RWPE2 (cell line): ENCODE measurements at places on chromosomes 5 and 9.

DNA sequence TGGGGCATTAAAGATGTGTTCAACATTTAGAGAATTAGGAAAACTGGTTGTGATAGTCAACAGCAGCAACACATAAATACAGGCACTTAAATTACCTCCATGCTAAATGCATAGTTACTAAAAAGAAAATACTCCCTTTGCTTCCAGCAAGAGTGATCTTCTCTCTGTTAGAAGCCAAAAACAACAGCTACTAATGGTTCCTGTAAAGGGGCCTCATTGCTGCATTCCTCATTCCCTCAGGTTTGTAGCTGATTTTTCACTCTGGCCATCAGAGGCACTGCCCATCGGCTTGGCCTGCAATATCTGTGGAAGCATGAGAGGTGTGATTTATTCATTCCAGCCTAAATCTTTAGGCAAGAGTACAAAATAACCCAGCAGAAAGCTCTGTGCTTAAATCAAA lies 466.0 kb upstream of the ADAMTS16 start:
- H3K27me3 ChIP-seq, result peaks cover 22% of the 10 kb centered on the region
- H3K27ac ChIP-seq, result no peak overlapping the region

- no peak for DNase-seq
- H3K36me3 ChIP-seq, result peaks cover 95% of the 10 kb centered on the region
- H3K27me3 ChIP-seq, result no peaks in the 10 kb centered on the region
- no peaks in the 10 kb centered on the region for H3K4me1 ChIP-seq
These were observed 23.0 kb downstream of the FBLL1 start for GRCh38 chr5:168552146-168552545.

GRCh38 chr5:133252133-133252480 lies 200.3 kb downstream of the HSPA4 start:
- peaks cover 11% of the 10 kb centered on the region for H3K4me1 ChIP-seq
- no peaks in the 10 kb centered on the region for H3K36me3 ChIP-seq
- no peaks in the 10 kb centered on the region for H3K27me3 ChIP-seq
- H3K4me3 ChIP-seq, result no peak overlapping the region

- no peak overlapping the region for H3K4me3 ChIP-seq
- no peaks in the 10 kb centered on the region for H3K27me3 ChIP-seq
- no peak overlapping the region for H3K27ac ChIP-seq
- H3K36me3 ChIP-seq, result no peaks in the 10 kb centered on the region
- H3K4me1 ChIP-seq, result peaks cover 25% of the 10 kb centered on the region
These were observed 206.8 kb upstream of the SLC24A2 start for GRCh38 chr9:19995619-19996018.

DNA sequence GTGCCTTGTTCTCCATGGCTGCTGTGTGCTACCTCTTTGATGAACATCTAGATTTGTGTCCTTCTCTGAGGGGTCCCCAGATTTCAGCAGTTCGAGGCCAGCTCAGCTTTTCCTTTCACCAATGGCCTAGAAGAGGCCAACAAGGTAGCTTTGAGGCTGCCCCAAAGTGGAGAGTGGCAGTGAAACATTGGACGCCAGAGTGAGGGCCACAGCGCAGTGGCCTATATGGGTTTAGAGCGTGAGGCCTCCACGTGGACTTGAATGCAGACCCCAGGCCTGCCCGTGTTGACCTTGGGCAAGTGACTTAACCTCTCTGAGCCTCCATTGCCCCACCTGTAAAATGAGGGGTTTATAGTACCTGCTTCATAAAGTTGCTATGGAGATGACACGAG lies 11.8 kb downstream of the MYOZ3 start:
- H3K36me3 ChIP-seq, result no peaks in the 10 kb centered on the region
- H3K27me3 ChIP-seq, result no peaks in the 10 kb centered on the region
- H3K4me3 ChIP-seq, result no peak overlapping the region

DNA sequence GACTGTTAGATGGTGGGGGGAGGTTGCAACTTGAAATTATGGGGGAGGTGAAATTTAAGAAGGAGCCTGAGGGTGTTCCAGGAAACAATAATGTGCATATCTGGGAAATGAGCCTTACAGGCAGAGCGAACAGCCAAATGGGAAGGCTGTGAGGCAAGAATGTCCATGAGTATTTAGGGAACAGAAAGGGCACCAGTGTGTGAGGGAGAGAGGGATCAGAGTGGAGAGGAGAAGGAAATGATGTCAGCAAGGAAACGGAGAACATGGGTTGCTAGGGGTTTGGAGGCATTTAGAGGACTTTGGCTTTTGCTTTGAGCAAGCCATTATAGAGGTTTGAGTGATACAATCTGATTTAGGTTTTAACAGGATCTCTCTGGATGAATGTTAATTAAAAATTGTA lies 285.4 kb downstream of the TLE4 start:
- H3K36me3 ChIP-seq, result no peaks in the 10 kb centered on the region
- no peaks in the 10 kb centered on the region for H3K4me1 ChIP-seq
- no peaks in the 10 kb centered on the region for H3K27me3 ChIP-seq
- H3K27ac ChIP-seq, result no peak overlapping the region
- H3K4me3 ChIP-seq, result no peak overlapping the region

DNA sequence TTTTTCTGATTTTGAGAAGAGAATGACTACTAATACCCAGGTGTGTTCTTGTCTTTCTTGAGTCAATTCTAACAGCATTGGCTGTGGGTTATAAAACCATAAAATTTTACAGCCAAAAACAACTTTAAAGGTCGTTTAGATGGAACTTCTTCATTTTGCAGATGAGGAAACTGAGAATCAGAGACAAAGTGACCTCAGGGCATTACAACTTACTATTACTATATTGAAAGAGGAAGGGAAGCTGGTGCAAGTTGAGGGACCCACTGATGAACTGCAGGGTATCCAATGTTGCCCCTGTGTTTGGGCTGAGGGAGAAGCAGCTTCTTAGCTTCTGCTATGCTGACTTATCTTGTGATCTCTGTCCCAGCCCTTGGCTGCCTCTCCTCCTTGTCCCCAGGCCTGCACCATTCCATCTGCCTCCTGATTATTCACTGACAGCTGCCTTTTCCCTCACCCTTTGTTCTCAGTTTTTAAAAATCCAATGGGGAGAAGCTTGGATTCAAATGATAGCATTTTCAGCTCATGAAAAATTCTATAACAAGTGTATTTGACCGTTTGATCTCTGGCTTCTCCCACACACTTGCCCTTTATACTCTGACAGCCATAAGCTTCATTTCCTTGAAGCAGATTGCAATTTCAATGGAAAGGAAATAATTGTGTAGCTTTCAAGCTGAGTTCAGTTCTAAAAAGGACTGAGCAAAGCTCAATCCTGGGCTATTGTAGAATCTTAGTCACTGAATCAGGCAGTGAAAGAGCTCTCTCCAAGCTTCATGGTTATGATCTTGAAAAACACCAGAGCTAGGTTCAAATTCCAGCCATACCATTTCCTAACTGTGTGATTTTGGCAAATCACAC lies 68.5 kb downstream of the TMC1 start:
- H3K36me3 ChIP-seq, result no peaks in the 10 kb centered on the region
- no peak for DNase-seq
- no peaks in the 10 kb centered on the region for H3K27me3 ChIP-seq
- H3K4me1 ChIP-seq, result peaks cover 22% of the 10 kb centered on the region

GRCh38 chr5:43664501-43665040 lies 61.6 kb downstream of the NNT start:
- H3K27ac ChIP-seq, result no peak overlapping the region
- no peak for DNase-seq
- H3K36me3 ChIP-seq, result peaks cover 8% of the 10 kb centered on the region; the same call in 1 of the 2 replicates

GRCh38 chr9:131421691-131422090 lies 27.8 kb downstream of the PRRC2B start:
- peak overlapping the region; percentile 78 for H3K27ac ChIP-seq
- H3K27me3 ChIP-seq, result no peaks in the 10 kb centered on the region
- H3K4me1 ChIP-seq, result peaks cover 47% of the 10 kb centered on the region
- peaks cover 27% of the 10 kb centered on the region for H3K36me3 ChIP-seq
- DNase-seq, result no peak

- no peaks in the 10 kb centered on the region for H3K27me3 ChIP-seq
- no peak overlapping the region for H3K4me3 ChIP-seq
- no peaks in the 10 kb centered on the region for H3K36me3 ChIP-seq
- H3K27ac ChIP-seq, result no peak overlapping the region
- no peak for DNase-seq
- peaks cover 21% of the 10 kb centered on the region for H3K4me1 ChIP-seq
These were observed 69.6 kb downstream of the ANKRD33B start for GRCh38 chr5:10633271-10634049.

GRCh38 chr5:111960476-111961215 lies 203.7 kb upstream of the NREP start:
- H3K36me3 ChIP-seq, result no peaks in the 10 kb centered on the region
- no peaks in the 10 kb centered on the region for H3K27me3 ChIP-seq
- DNase-seq, result no peak

DNA sequence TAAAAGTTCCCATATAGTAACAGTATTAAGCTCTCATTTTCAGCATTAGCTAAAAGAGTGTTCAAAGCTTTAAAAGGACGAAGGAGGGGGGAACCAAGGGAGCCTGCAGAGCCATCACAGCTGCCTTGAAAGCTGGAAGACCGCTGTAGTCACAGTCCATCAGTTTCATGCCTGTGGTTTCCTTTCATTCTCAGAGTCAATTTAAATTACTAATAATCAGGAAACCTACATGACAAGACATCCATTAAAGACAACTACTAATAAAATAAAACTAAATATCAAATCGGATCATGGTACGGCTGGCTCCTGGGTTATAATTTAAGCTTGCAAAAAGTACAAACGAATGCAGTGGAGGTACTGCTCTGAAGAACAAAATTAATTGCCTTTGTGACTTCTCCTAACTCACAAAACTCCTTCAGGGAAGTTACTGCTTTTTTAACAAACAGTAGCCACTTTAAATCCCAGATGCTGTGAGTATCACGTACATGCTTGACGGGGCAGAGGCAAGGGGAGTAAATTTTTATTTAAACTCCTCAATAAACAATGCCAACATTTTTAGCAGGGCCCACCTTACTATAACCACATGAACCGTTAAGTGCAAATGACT lies 213.5 kb downstream of the DENND1A start:
- no peak for DNase-seq
- no peak overlapping the region for H3K4me3 ChIP-seq
- H3K4me1 ChIP-seq, result no peaks in the 10 kb centered on the region
- H3K36me3 ChIP-seq, result no peaks in the 10 kb centered on the region
- no peak overlapping the region for H3K27ac ChIP-seq
- H3K27me3 ChIP-seq, result no peaks in the 10 kb centered on the region

GRCh38 chr9:137307255-137308056 lies 5.4 kb upstream of the NRARP start:
- H3K36me3 ChIP-seq, result no peaks in the 10 kb centered on the region
- no peaks in the 10 kb centered on the region for H3K27me3 ChIP-seq
- H3K27ac ChIP-seq, result no peak overlapping the region
- peaks cover 24% of the 10 kb centered on the region for H3K4me1 ChIP-seq

DNA sequence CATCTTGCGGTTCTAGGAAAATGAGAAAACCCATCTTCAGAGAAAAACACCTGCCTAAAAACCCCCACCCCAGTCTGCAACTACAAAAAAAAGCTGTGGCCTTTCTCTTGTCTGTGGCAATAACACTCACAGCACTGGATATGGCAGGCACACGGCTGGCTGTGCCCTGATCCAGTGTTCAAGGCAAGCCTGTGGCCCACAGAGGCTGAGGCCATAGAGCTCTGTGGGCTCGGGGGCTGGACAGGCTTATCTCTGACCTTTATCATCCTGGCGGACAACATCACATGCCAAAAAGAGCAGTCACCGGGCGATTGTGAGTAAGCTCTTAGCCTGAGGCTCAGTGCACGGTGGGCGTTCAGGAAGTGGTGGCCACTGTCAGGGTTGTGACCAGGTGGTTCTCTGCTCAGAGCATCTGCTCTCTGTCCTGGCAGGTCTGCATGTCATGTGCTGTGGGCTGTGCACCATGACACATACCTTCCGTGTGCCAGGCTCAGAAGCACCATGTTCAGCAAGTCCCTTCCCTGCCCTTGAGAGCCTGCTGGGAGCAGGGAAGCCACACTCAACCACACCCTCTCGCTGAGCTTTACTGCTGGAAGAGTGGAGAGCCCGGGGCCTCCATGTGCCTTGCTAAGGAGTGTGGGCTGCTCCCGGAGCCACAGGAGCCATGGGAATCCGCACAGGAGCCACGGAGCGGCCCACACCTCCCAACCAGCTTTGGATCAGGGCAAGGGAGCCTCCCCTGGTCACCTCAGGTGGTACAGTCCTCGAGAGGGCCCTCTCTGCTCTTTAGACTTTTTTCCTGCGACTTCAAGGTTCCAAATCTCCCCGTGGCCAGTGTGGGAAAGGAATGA lies 34.6 kb upstream of the WDR38 start:
- no peaks in the 10 kb centered on the region for H3K27me3 ChIP-seq
- H3K4me3 ChIP-seq, result no peak overlapping the region
- peaks cover 33% of the 10 kb centered on the region for H3K4me1 ChIP-seq
- peak; percentile 83 for DNase-seq
- no peaks in the 10 kb centered on the region for H3K36me3 ChIP-seq

- H3K27me3 ChIP-seq, result no peaks in the 10 kb centered on the region
- peak overlapping the region; percentile 66 for H3K27ac ChIP-seq
- H3K4me1 ChIP-seq, result peaks cover 21% of the 10 kb centered on the region
- H3K36me3 ChIP-seq, result peaks cover 16% of the 10 kb centered on the region
- peak overlapping the region; percentile 93 for H3K4me3 ChIP-seq
- peak; percentile 58 for DNase-seq
These were observed 929 bp downstream of the SH3PXD2B start for GRCh38 chr5:172453206-172453985.

DNA sequence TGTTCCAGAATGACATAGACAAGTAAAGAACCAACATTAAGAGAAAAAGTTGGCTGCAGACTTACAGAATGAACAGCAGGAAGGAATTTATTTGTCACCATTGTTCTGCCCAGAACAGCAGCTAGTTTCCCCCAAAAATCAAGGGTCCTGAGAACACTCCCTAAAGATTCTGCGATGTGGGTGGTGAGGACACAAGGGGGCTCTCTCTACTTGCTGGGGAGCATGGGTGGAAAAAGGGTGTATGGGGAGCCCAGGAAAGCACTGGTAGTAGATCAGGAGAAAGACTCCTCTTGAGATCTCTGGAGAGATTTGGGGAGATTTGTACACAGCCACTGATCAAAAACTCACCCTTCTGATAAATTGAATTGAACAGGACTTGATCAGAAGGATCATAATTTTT lies 316.5 kb downstream of the KCTD16 start:
- H3K4me3 ChIP-seq, result no peak overlapping the region
- no peak overlapping the region for H3K27ac ChIP-seq
- H3K4me1 ChIP-seq, result no peaks in the 10 kb centered on the region

GRCh38 chr5:31407921-31408693 lies 123.8 kb downstream of the DROSHA start:
- H3K27ac ChIP-seq, result peak overlapping the region; percentile 80
- no peak overlapping the region for H3K4me3 ChIP-seq
- DNase-seq, result no peak
- H3K36me3 ChIP-seq, result peaks cover 90% of the 10 kb centered on the region

DNA sequence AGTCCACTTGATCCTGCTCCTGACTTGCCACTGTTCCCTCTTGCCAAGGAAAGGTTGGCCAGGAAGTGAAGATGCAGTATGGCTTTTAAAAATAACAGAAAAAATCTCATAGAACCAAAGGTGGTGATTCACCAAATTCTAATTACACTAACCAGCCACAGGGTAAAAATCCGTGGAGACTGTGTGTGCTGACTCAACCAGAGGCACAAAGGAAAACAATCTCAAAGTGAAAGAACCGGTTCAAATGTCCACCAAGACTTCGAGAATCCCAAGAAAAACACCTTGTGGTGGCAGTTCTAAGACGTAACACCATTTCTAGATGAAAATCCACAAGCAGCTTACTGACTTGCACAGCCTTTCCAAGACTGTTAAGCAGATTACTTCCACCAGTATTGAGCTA lies 279.1 kb downstream of the TLE1 start:
- H3K4me1 ChIP-seq, result peaks cover 7% of the 10 kb centered on the region

- peaks cover 5% of the 10 kb centered on the region for H3K4me1 ChIP-seq
- H3K36me3 ChIP-seq, result peaks cover 51% of the 10 kb centered on the region
- no peak for DNase-seq
- no peak overlapping the region for H3K27ac ChIP-seq
- no peaks in the 10 kb centered on the region for H3K27me3 ChIP-seq
- no peak overlapping the region for H3K4me3 ChIP-seq
These were observed 35.3 kb downstream of the NSUN2 start for GRCh38 chr5:6597557-6597956.
